Esophagus squamous epithelium (tissue), 5 donors: ENCODE measurements at places on chromosomes 16 and 17.
A peak's percentile ranks its signal among the peaks of the same experiment; 100 is the strongest.

GRCh38 chr16:8346294-8346693 is 244.0 kb downstream of the TMEM114 start:
- DNase-seq, result no peak

GRCh38 chr16:65044873-65045272 is 77.0 kb downstream of the CDH11 start:
- no peak for DNase-seq

GRCh38 chr16:14669776-14670175 is 24.3 kb downstream of the PLA2G10 start:
- no peak for DNase-seq

GRCh38 chr17:41665566-41666236 is 23.0 kb upstream of the EIF1 start:
- DNase-seq, result peak; percentile 30

DNA sequence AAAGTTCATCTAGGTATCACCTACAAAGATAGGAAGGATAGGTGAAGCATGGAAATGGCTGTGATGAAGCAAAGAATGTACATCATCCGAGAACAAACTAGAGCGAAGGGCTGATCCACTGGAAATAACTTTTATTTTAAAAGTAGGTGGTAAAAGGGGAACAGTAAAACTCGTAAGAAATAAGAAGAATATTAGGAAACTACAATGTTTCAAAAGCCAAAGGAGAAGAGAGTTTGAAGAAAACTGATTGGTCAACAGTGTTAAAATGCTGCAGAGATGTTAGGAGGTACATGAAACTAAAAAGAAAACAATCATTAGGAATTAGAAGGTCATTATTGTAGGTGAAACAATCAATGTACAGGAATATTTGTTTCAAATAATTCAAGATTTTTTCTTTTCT is 108.1 kb downstream of the USP32 start:
- DNase-seq, result no peak

- no peak for DNase-seq
Observed at GRCh38 chr17:53127331-53127730, 695.4 kb upstream of the KIF2B start.
